ENCODE measurements at places on chromosomes 4 and X. TPM values are rescaled to one million over a fixed set of nuclear protein-coding genes. Genes with fewer than 3 reads are reported as not detected.

HPGD gene
- total RNA-seq, result not detected

FGFBP1 gene
- not detected for total RNA-seq

UGT2A1 gene
- not detected for total RNA-seq

ERAS gene
- total RNA-seq, result not detected

GAGE12J gene
- total RNA-seq, result not detected

ZFP92 gene
- 1.2 TPM for total RNA-seq

MAP9 gene
- 2.0 TPM for total RNA-seq

NAAA gene
- total RNA-seq, result 98.4 TPM

TENM3 gene
- 40.3 TPM for total RNA-seq

MAOA gene
- 11.8 TPM for total RNA-seq

SYN1 gene
- total RNA-seq, result 0.88 TPM

PTCHD1 gene
- 0.19 TPM for total RNA-seq

MAGEA4 gene
- not detected for total RNA-seq

WAS gene
- 0.39 TPM for total RNA-seq

ZNF674 gene
- 6.1 TPM for total RNA-seq

SH2D1A gene
- total RNA-seq, result not detected

HPGDS gene
- not detected for total RNA-seq

DNA sequence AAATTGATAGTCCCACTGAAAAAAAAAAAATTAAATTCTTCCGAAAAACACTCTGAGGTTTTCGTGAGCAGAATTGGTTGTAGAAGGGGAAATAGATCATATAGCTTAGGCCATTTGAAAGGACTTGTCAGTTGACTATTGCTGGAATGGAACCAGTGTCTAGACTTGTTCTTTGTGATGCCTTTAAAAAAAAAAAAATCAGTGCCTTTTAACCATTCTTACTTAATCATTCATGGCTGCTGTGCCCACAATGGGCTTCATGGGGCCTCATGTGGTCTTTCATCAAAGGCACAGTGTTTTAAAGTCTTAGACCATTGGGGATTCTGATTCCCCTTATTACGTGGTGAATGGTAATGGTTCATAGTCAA lies 139.3 kb downstream of the AFF1 start:
- DNase-seq, result no peak

GRCh38 chr4:114396808-114397207 lies 201.8 kb upstream of the UGT8 start:
- no peak for DNase-seq

DNA sequence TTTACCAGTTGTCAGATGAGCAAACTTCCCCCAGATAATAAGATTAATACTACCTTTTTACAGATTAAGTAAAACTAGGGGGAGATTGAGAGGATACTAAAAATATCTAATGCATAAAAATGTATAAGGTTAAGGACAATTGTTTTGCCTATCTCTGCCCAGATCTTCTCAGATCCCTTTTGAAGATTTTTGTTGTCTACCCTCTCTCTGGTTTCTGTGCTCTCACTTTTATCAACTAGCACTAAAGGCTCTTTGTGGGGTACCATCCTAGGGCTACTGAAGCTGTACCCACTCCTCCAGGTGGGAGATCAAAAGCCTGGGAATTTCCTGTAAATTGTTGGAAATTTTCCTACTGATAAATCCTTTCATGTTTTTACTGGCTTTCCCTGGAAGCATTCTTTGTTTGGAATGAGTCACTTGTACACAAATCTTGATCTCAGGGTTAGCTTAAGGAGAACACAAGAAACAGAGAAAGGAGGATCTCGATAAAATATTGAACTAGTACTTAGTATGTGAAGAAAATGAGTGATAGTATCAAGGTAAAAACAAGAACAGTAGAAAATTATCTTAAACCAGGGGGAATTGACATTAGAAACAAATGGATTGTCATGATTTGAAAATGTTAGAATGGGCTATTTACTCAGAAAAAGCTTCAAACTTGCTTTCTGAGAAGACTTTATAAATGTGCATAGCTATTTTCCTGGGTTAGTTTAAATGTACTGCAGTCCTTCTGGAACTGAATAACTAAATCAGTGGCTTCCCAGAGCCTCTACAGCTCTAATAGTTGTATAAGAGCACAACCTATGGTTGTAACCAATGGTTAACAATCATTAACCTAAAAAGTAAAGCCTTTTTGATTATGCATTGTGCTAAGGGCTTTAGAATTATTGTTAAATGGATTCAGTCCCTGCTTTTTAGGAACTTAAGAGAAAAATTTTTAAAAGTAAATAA lies 679.9 kb upstream of the MAGEB2 start:
- DNase-seq, result peak; percentile 25

- no peak for DNase-seq
Observed at GRCh38 chrX:68345025-68345424, 88.3 kb downstream of the OPHN1 start.

DNA sequence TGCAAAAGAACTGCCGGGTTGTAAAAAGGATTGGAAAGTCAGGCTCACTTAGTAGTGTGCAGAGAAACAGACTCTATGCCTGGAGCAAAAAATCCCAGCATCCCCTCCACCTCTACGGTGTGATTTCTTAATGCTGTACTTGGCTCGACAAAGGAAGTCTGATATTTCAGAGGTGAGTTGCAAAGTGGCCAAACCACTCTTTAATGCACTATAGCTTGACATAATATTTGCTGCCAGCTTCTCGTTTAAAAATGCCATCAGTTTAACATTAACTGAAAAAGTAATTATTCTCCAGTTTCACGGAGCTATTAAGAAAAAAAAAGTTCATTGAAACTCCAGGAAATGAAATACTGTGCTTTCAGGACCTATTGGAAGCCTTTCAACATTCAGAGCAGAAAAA lies 448.3 kb upstream of the ZFP42 start:
- DNase-seq, result no peak

- DNase-seq, result no peak
Observed at GRCh38 chrX:15143825-15144121, 126.1 kb downstream of the ASB9 start.

- no peak for DNase-seq
Observed at GRCh38 chr4:77910676-77911075, 48.0 kb downstream of the MRPL1 start.

DNA sequence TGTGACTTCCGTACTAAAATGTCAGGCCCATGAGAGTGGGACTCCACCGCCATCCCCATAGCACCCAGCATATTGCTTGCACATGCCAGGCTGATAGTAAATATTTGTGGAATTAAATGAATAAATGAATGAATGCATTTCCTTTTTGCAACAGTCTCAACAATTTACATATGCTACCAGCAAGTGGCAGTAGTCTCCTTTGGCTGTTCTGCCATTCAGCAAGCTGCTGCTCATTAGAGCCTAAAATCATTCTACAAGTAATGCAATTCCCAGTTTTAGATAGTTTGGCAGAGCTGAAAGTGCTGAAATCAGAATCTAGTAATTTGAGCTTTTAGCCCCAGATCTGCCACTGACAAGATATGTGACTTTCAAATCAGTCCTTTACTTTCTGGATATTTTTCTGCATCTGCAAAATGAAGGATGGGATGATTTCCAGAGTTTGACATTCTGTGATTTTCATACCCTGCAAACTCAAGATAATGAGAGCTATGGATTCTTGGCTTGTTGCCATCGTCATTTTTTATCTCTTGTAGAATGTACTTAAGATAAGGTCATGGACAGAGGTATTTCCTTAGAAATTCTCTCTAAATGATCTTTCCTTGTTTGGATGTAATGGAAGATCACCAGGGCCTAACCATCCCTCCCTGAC lies 35.7 kb upstream of the INTS6L start:
- no peak for DNase-seq

GRCh38 chr4:36187723-36188333 lies 56.5 kb downstream of the ARAP2 start:
- no peak for DNase-seq

- DNase-seq, result no peak
Observed at GRCh38 chrX:137549851-137550664, 15.9 kb upstream of the ZIC3 start.

DNA sequence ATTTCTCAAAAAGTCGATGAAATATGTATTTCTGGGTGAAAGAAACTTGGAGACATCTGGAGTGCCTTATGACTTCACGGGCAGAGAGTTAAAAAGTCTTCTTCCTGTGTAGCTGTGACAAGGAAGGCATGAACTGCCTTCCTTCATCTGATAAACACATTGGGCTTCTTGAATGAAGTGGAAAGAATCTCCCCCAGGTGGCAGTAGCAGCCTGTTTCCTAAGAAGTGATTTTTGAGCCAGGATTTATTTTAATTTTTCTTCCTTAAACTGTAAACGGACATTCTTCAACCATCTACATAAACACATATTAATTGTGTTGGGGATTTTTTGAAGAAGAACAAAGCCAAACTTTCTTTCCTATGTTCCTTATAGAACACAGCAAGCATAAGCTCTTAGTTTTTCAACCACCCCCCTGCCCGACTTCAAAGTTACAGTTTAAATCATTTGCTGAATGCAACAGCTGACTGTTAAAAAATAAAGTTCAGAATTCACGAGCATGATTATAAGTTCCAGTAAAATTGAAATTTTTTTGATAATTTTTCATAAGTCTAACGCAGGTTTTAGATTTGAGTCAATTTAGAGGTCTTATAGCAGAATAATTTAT lies 980 bp upstream of the GIMD1 start:
- peak; percentile 72 for DNase-seq

DNA sequence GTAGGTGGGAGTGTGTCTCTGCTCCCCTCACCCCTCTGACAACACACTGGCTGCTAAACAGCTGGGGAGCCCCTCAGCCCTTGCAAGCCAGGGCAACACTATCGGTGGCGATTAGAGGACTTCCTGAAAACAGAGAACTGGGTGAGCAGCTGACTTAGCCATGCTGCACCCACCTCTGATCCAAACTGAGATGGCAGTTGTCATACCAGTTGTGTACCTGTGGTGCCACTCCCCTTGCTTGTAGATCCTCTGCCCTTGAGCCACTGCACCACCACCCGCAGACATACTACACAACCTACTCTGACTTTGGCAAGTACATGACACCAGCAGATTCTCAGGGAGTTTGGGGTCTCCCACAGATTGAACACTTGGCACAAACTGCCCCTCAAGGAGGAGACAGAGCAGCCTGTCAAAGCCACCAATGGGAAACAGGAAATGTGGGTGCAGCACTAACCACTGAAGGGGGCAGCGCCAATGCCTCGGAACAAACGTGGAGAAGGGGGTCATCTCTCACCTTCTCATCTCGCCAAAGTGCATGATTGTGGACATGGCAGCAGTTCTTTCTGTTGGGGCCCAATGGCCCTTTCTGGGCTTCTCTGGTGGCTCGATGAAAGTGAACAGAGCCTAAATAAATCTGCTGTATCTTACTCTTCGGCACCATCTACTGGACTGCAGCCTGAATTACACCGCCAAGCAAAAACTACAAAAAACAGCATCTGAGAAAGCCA lies 119.8 kb downstream of the NEK1 start:
- peak; percentile 20 for DNase-seq

GRCh38 chr4:76830964-76831703 lies 66.8 kb downstream of the SOWAHB start:
- DNase-seq, result peak; percentile 96

GRCh38 chr4:184536065-184536880 lies 61.9 kb upstream of the IRF2 start:
- DNase-seq, result no peak

GRCh38 chr4:169047956-169048355 lies 37.9 kb upstream of the CBR4 start:
- DNase-seq, result no peak

GRCh38 chrX:65203545-65203944 lies 227.3 kb upstream of the ZC4H2 start:
- no peak for DNase-seq

DNA sequence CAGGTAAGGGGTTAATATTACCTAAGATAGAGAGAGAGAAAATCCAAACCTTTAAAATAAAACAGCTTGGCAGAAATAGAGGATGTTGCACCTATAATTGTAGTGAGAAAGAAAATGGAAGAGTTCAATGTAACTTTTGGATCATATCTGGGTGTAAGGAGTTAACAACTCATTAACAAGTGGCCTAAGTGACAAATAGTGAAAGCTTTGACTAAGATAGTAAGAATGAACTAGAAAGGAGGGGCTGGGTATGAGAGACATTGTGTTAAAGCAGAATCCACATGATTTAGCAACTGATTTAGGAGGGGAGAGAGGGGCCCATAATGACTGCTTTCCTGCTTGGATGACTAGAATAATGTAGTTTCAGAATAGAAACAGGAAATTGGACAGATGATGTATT lies 761.0 kb downstream of the IL1RAPL1 start:
- DNase-seq, result no peak

DNA sequence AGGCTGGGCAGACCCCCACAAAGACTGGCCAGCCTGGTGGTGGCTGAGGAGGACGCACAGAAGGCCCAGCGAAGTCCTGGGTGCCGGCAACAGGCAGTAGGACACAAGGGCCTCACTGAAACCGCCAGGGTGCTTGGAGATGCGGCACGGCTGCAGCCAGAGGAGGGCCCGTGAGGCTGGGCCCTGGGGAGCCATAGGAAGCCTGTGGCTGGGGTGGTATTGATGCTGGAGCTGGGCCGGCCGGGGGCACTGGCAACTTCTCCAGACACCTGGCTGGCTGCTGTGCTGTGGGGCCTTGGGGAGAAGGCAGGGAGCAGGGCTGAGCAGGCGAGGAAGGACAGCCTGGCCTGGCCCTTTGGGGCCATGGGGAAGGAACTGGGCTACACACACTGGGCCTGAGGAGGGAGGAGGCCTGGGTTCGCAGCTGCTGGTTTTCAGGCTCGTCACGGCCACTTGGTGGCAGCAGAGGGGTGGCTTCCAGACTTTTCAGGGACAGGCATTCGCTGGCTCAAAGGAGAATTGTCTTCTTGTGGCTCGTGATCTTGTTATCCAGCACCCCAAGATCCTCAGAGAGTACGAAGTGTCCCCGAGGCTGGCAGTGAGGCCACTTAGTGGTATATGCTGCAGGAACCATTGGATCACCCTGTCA lies 37.2 kb downstream of the ATP2B3 start:
- no peak for DNase-seq

- no peak for DNase-seq
Observed at GRCh38 chrX:103913356-103914020, 48.9 kb upstream of the TMSB15B start.

DNA sequence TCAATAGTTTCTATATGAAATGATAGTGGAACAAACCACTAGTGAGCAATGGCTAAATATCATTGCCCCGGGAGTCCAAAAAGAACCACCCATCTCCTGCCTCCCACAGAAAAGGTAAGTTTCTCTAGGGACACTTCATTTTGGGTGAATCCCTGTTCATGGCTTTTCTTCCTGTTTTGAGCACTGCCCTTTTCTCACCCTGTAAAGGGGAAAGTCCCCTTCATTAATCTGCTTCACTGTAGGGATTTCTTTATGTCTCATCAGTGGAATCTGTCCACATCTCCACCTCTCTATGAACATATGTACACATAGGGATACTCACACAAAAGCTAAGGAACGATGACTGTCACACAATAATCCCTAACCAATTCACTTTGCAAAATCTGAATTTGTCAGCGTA lies 28.6 kb downstream of the MAGED4 start:
- DNase-seq, result no peak

DNA sequence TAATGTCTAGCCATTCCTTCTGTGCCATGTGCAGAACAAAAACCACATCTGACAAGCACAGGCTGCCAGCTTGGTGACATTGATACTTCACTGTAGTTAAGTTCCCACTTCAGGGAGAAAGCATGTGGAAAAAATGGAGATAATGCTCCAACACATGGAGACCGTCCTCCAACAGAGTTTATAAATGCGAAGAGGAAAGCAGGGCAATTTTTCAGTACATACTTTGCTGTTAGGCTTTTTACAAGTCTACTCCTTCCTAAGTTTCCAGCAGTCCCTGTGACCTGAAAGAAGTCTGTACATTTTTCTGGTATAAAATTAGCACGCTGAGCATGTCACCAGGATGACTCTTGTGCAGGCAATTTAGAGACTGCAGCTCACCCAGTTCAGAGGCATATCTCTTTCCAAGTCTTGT lies 766.9 kb upstream of the IGFBP7 start:
- no peak for DNase-seq
